ENCODE measurements at places on chromosomes 6 and 20. TPM values are rescaled to one million over a fixed set of nuclear protein-coding genes. Genes with fewer than 3 reads are reported as not detected.

The MYB gene
- 0.19 TPM for total RNA-seq

The SAMHD1 gene
- 54.5 TPM for total RNA-seq

The TTK gene
- total RNA-seq, result 8.5 TPM

The OPRM1 gene
- total RNA-seq, result not detected

The SEMG1 gene
- not detected for total RNA-seq

The FAXC gene
- total RNA-seq, result 0.34 TPM

All from dermis blood vessel endothelial cell (primary cell).